Thoracic aorta (tissue), 2 donors: ENCODE measurements at places on chromosomes 3 and 15. TPM values are rescaled to one million over a fixed set of nuclear protein-coding genes. Genes with fewer than 3 reads are reported as not detected.

DNA sequence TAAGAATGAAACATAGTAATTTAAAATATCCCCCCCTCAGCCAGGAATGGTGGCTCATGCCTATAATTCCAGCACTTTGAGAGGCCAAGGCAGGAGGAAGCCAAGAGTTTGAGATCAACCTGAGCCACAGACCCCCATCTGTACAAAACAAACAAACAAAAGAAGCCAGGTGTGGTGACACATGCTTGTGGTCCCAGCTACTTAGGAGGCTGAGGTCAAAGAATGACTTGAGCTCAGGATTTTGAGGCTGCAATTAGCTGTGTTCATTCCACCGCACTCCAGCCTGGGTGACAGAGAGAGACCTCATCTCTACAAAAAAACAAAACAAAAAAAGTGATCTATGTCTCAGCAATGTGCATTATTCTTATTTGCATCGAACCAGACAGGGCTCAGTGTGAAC lies 800.8 kb downstream of the MCTP2 start:
- no peak for DNase-seq

DNA sequence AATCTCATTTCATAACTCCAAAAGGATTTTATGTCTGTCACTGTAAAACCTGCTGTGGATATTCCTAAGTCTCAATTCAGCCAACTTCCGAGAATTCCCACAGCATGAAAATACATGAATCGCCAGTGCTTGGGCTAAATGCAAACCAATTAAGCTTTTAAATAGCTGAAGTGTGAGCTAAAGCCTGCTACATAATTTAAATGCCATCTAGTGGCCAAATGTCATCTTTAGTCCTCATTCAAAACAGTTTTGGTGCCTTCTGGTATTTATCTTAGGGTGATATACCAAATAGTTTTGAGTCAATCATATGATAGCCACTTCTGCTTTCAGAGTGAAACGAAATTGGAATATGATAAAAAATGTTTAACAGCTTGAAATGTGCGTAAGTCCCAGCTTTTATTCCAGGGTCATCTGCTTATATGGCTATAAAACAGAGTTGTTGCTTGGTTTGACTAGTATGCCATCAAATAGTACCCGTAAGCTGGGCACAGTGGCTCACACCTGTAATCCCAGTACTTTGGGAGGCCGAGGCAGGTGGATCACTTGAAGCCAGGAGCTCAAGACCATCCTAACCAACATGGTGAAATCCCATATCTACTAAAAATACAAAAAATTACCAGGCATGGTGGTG lies 41.8 kb upstream of the CCNL1 start:
- DNase-seq = no peak

DNA sequence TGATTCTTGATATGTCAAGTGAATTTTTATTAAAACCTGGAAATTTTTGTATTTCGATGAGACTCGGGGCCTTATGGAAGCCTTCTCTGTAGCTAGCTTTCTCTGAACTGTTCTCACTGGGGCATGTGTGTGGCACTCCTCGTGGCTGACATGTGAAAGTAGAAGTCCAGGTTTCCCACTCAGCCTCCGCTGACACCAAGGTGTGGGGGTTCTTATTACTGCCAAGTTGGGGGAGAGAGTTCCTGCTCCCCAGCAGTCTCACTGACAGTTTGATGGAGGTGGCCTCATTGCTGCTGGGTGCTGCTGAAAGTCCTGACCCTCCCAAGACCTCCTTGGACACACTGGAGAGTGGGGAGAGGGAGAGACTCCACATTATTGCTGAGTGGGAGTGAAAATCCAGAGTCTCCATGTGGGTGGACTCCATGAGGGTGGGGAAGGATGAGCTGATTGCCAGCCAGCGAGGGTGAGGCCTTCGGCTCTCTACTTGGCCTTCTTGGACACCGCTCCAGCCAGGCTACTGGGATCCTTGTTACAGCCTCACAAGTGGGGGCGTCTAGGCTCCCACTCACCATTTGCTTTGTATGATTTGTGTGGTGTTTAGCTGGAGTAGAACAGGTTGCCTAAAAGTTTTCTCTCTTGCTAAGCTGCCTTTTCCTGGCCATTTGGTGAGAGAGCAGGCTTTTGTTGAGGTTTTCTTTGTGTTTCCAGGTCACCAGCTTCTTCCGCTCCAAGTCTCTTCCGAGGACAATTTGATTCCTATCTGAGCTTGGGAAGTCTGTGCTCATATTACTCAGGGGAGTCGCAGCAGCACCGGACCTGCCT lies 64.1 kb downstream of the LSM3 start:
- no peak for DNase-seq

DNA sequence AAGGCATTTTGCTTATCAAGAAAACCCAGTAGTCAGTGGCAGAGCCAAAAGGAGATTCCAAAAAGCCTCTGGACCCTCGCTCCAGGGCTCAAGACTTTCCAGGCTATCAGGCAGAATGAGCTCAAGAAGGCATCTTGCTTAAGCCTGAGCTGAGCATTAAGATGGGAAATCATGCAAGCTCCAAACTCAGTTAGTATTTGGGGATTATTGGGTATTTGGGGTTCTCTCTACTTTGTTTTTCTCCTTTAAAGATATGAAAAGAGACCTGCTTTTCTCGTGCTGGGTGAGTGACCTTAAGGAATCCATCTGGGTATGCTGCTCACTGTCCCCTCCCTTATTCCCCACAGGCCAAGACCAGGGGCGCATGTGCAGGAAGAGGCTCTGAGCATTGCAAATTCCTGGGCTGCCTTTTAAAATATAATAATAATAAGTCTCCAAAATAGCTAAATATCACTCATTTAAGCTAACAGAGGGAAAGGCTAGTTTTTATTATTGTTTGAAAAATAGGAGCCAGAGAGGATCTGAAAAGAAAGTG lies 75.4 kb upstream of the HACD2 start:
- DNase-seq = no peak

DNA sequence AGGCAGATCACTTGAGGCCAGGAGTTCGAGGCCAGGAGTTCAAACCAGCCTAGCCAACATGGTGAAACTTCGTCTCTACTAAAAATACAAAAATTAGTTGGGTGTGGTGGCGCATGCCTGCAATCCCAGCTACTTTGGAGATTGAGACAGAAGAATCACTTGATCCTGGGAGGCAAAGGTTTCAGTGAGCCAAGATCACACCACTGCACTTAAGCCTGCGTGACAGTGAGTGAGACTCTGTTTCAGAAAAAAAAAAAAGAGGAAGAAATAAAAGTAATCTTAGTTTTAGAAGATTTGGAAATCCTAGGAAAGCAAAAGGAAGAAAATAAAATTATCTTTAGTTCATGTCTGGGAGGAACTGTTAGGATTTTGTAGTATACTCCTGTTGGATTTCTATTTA lies 77.2 kb downstream of the IL12A start:
- no peak for DNase-seq

The PTH1R gene
- total RNA-seq = 5.6 TPM

DNA sequence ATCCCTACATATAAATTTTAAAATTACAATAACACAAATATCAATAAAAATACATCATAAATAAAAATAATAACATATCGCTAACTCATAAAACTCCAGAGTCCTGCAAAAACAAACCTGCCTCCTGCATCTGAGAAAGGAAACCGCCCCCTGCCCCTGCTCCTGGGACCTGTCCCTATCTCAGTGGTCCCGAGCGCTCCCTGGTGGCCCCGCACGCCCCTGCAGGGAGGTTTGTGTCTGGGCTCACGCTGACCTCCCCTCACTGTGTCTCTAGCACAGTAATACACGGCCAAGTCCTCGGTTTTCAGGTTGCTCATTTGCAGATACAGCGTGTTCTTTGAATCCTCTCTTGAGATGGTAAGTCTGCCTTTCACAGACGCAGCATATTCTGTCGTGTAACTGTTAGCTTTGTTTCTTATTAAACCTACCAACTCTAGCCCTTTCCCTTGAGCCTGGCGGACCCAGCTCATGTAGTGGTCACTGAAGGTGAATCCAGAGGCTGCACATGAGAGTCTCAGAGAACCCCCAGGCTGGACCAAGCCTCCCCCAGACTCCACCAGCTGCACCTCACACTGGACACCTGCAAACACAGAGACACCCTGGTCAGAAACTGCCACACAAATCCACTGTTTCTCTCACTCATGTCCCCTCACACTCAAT lies 554.1 kb downstream of the GOLGA6L6 start:
- no peak for DNase-seq

- no peak for DNase-seq
These were observed 170.0 kb downstream of the NR2F2 start for GRCh38 chr15:96500508-96500907.

The SLC22A13 gene
- 0.99 TPM for total RNA-seq

The REC114 gene
- total RNA-seq = not detected

The XIRP1 gene
- not detected for total RNA-seq

The C15orf62 gene
- total RNA-seq = 0.54 TPM

GRCh38 chr15:91710080-91710698 lies 143.3 kb upstream of the SLCO3A1 start:
- no peak for DNase-seq

- DNase-seq = no peak
These were observed 767 bp downstream of the GLT8D1 start for GRCh38 chr3:52704611-52705437.

DNA sequence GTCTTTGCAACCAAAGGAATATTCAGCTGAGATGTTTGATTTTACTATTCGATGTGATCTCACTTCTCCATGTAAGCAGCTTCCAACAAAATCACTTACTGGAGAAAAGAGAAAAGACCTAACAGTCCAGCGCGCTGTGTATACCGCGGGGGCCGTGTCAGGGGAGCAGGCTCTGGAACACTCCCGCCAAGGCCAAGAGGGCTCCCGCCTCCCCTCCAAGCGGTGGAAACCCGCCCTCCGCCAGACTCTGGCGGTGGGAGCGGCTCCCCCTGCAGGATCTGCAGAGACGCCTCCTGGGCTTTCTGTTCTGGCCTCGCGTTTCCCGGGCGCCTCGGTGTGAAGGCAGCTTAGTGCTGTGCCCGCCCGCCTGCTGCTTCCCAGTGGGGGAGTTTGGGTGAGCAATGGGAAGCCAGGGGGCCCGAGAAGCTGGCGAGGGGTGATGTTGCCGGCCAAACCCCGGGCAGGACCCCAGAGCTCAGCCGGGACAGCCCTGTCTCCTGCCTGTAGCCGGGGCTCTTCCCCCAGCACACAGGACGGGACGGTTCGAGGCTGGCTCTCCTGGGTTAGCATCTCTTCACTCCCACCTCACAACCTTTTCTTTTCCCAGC lies 36.3 kb downstream of the CHST14 start:
- no peak for DNase-seq

The ERC2 gene
- not detected for total RNA-seq

DNA sequence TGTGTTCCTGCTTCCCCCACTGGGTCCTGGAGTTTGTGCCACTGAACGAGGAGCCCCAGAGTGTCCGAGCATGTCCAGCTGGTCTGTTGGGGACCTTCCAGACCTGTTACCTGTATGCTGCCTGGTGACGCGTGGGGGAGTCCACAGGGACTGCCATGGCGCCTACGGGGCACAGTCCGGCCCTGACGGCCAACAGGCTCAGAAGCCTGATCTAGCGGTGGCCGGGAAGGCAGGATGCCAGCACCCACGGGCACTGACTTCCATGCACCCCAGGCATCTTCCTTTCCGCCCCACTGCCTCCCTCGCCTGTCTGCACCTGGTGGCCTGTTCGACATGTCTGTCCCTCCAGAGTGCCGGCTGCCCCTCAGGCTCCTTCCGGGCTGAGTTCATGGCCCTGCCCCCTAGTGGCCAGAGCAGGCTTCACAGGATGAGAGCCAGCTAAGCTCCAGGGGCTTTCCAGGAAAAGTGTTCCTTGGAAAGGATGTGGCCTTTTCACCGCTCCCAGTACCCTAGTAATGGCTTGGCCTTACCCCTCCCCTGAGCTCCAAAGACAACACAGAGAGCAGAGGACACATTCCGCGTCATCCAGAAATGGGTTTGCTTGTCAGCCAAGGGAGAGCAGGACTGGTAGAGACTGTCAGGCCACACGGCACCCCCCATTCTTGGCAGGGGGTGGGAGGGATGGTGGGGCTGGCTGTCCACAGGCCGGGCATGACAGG lies 35.7 kb downstream of the NGRN start:
- no peak for DNase-seq

DNA sequence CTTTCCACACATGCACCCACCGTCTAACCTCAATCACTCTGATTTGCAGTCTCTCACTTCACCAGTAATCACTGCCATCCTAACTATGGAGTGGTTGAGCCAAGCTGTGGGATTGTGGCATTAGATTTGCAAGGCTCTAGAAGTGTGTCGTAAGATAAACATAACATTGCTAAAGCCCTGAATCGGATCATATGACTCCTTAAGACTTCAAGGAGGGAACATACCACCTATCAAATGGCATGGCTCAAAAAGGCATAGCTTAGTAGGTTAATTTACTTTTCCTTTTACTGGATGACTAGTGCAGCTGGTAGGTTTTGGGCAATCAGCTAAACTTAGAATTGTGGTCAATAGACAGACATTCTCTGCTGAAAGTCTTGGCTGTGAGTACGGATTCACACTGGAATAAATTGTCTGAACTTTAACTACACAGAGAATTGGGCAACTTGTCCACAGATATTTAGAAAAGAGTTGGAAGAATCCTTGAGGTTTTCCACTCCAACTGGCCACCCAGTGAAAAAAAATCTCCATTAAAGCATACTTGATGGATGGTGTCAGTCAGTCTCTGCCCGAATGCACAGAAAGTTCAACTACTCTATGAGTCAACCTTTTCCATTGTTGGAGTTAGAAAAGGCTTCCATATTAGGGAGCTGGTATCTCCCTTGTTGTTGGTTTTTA lies 476.7 kb upstream of the CBLB start:
- no peak for DNase-seq

GRCh38 chr3:75342425-75342824 lies 321.7 kb upstream of the FRG2C start:
- no peak for DNase-seq

The MAP3K13 gene
- 17.3 TPM for total RNA-seq

DNA sequence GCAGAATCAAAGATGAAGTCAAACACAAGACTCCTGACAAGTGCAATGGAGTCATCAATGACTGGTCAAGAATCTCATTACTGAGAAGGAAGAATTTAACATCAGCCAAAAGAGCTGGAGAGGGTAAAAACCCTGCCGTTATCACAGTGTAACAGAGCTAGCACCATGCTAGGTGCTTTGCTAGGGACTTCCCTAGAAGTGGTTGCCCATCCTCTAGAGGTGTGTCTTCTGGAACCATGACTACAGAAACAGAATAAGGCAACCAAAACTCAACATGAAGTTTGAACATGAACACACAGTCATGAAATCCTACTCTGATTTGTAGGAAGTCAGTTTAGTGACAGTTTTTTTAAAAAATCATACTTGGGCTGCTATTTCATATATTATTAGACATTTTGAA lies 9.5 kb downstream of the ACAD11 start:
- DNase-seq = no peak

DNA sequence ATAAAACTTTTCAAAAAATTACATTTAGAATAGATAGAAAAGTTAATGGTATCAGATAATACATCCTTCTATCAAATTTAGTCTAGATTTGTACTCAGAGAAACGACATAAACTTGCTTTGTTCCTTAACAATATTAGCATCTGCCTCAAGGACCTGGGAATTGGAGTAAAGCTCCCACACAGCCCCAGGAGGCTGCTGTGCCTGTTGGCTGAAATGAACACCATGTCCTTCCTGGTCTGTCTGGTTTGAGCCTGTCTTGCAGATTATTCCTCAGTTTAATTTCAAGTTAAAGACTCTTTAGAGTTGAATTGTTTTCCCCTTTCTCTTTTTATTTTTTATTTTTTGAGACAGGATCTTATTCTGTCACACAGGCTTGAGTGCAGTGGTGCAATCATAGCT lies 19.4 kb downstream of the GNB5 start:
- no peak for DNase-seq
